ENCODE measurements at places on chromosomes 7 and 10. TPM values are rescaled to one million over a fixed set of nuclear protein-coding genes. Genes with fewer than 3 reads are reported as not detected.

GPR26 gene
- total RNA-seq = not detected

- no peaks in the 10 kb centered on the region for H3K36me3 ChIP-seq
- no peak for DNase-seq
- H3K27me3 ChIP-seq = peaks cover 5% of the 10 kb centered on the region
These were observed 215.1 kb downstream of the FOXP2 start for GRCh38 chr7:114629762-114630161.

- no peak for DNase-seq
- H3K27ac ChIP-seq = no peak overlapping the region
- peaks cover 24% of the 10 kb centered on the region for H3K4me1 ChIP-seq
- H3K4me3 ChIP-seq = no peak overlapping the region
- no peaks in the 10 kb centered on the region for H3K36me3 ChIP-seq
- H3K27me3 ChIP-seq = peaks cover 4% of the 10 kb centered on the region
These were observed 2.8 kb downstream of the STK32C start for GRCh38 chr10:132304756-132305509.

GRCh38 chr7:2301511-2301863, 12.8 kb downstream of the SNX8 start:
- no peak for DNase-seq
- no peak overlapping the region for H3K4me3 ChIP-seq
- H3K27me3 ChIP-seq = no peaks in the 10 kb centered on the region

ERVW-1 gene
- total RNA-seq = not detected

GRCh38 chr7:145795132-145795531, 321.5 kb upstream of the CNTNAP2 start:
- H3K36me3 ChIP-seq = no peaks in the 10 kb centered on the region
- no peaks in the 10 kb centered on the region for H3K27me3 ChIP-seq
- H3K4me1 ChIP-seq = no peaks in the 10 kb centered on the region
- DNase-seq = no peak
- no peak overlapping the region for H3K27ac ChIP-seq

- H3K27ac ChIP-seq = peak overlapping the region; percentile 96
- no peaks in the 10 kb centered on the region for H3K27me3 ChIP-seq
- peaks cover 1% of the 10 kb centered on the region for H3K36me3 ChIP-seq
- peak; percentile 71 for DNase-seq
These were observed 1.8 kb downstream of the ZMYND11 start for GRCh38 chr10:137031-137430.

FAM131B gene
- 3.1 TPM for total RNA-seq

- no peaks in the 10 kb centered on the region for H3K27me3 ChIP-seq
- H3K27ac ChIP-seq = peak overlapping the region; percentile 96
- peak overlapping the region; percentile 28 for H3K4me3 ChIP-seq
- DNase-seq = no peak
These were observed 135.8 kb downstream of the ARID5B start for GRCh38 chr10:62037166-62037831.

DNA sequence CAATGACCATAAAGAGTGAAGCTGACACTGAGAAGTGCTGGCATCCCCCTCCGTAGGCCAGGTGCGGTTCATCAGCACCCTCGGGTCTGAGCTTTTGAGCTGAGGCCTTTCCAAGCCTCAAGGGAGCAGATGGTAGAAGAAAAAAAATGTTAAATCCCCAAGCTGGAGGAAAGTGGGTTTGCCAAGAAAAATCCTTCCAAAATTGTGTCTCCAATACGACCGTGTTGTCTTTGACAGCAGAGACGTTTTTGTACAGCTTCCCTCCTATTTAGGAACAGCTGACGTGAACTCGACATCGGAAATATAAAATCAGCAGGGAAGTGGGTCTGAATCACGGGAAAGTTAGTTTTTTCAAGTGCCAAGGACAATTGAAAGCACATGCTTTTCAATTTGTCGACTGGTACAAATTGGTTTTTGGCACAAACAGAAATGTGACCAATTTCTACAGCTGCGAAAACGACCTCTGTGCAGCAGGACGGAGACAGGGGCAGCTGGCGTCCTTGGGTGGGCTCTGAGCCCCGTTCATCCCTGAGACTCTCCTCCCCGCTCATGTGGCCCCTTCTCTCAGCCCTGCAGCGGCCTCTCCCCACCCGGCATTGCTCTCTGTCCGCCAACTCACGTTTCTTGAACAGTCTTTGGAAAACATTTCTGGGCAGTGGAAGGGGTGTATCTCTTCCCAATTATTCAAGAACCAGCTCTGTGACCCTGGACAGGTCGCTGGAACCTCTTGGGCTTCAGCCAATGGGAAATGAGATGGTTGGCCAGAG, 89.9 kb downstream of the PAXIP1 start:
- H3K4me1 ChIP-seq = peaks cover 7% of the 10 kb centered on the region
- H3K27ac ChIP-seq = no peak overlapping the region
- no peak for DNase-seq

DNA sequence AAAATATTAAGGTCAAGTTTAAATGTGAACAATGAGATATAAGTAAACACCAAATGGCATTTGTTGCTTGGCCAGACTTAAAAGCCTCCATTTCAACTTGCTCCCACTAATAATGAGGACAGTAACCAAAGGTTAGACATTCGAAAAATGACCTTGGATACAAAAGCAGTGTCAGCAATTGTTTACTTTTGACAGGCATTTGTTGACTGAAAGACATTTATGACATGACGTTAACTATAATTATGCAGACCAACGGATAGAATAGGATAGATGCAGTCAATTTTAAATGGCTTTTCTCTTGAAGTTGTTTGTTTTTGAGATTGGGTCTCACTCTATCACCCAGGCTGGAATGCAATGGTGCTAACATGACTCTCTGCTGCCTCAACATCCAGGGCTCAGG, 6.3 kb upstream of the WNT16 start:
- no peak overlapping the region for H3K4me3 ChIP-seq
- no peaks in the 10 kb centered on the region for H3K4me1 ChIP-seq
- no peak overlapping the region for H3K27ac ChIP-seq
- peaks cover 54% of the 10 kb centered on the region for H3K27me3 ChIP-seq
- DNase-seq = no peak
- no peaks in the 10 kb centered on the region for H3K36me3 ChIP-seq

- no peak overlapping the region for H3K4me3 ChIP-seq
- H3K36me3 ChIP-seq = no peaks in the 10 kb centered on the region
- DNase-seq = no peak
- no peak overlapping the region for H3K27ac ChIP-seq
- no peaks in the 10 kb centered on the region for H3K4me1 ChIP-seq
- no peaks in the 10 kb centered on the region for H3K27me3 ChIP-seq
These were observed 30.1 kb upstream of the COMTD1 start for GRCh38 chr10:75265856-75266255.

DLX5 gene
- total RNA-seq = not detected

DNA sequence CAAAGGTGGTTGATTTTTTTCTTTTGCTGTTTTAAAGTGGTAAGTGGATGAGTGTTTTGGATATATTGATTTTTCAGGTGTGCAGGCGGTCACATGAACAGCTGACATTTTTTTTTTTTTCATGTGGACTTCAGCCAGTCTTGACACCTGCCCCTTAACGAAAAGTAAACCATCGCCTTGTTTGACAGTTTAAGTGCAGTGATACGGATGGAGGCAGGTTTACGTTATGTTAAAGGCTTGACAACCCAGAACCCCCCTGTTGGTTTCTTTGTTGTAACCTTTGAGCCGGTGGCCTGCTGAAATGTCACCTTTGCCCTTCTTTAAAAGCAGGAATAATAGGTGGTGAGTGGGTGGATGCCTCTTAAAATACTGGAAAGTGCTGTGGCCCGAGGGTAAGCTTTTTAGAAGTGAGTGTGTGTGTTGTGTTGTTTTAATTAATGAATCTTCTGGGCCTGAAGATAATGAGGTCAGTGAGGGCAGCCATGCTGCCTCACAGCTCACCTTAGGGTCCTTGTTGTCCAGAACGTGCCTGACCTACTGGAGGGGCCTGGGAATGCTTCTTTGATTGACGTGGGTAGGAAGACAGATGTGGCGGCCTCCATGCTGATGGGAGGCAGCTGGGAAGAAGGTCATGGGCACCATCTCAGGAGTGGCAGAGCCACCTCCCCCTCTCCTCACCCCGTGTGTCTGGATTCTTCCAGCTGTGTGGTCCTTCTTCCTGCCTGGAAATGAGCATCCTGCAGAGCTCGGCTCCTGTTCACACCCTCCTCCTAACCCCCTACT, 69.8 kb downstream of the TCF7L2 start:
- no peak overlapping the region for H3K4me3 ChIP-seq
- peaks cover 37% of the 10 kb centered on the region for H3K27me3 ChIP-seq
- no peaks in the 10 kb centered on the region for H3K36me3 ChIP-seq
- no peak overlapping the region for H3K27ac ChIP-seq
- no peaks in the 10 kb centered on the region for H3K4me1 ChIP-seq
- DNase-seq = no peak

DNA sequence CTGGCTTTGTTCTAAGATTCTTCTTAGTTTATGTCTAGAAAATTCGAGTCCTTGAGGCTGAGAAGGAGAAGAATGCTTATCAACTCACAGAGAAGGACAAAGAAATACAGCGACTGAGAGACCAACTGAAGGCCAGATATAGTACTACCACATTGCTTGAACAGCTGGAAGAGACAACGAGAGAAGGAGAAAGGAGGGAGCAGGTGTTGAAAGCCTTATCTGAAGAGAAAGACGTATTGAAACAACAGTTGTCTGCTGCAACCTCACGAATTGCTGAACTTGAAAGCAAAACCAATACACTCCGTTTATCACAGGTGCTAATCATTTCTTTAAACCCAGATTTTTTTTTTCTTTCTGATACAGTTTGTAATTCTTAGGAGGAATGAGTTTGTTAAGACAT, 6.7 kb downstream of the CEP55 start:
- DNase-seq = no peak
- peaks cover 42% of the 10 kb centered on the region for H3K36me3 ChIP-seq
- H3K4me1 ChIP-seq = peaks cover 57% of the 10 kb centered on the region
- no peaks in the 10 kb centered on the region for H3K27me3 ChIP-seq
- peak overlapping the region; percentile 77 for H3K27ac ChIP-seq

DNA sequence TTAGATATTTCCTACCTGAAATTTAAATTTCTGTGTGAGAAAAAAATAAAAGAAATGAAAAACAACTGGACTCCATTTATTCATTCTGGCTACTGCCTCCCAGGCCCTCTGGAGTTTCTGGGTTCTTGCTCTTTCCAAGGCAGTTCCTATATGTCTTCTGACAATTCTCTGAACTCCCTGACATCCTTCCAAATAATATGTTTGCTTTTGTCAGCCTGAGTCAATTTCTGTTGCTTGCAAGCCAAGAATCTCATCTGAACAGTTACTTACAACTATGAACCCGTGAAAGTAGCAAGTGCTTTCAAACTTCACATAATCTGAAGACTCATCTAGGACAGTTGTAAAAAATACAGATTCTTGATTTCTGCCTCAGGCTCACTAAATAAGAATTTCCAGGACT, 216.7 kb upstream of the NPVF start:
- no peak for DNase-seq
- no peaks in the 10 kb centered on the region for H3K27me3 ChIP-seq
- no peak overlapping the region for H3K27ac ChIP-seq
- H3K4me3 ChIP-seq = no peak overlapping the region

GRCh38 chr7:13851736-13852135, 137.7 kb downstream of the ETV1 start:
- no peaks in the 10 kb centered on the region for H3K27me3 ChIP-seq
- DNase-seq = no peak
- peaks cover 15% of the 10 kb centered on the region for H3K4me1 ChIP-seq
- no peak overlapping the region for H3K4me3 ChIP-seq

DNA sequence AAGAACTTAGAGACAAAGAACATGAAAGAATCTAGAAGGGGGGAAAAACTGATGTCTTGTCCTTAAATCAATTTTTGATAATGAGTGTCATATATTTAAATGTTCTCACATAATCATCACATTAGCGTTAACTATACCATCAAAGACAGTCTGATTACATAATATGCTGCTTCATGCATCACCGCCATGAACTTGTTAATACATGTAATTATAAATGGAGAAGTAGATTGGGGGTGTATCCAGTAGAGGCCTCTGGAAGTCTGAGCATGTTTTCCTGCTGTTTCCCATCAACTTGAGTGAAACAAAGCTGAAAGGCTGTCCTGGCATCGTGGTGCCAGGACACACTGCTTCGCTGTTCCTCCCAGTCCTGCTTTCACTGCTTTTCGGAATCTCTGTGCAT, 48.2 kb downstream of the PRLHR start:
- peaks cover 27% of the 10 kb centered on the region for H3K27me3 ChIP-seq
- H3K4me3 ChIP-seq = no peak overlapping the region
- no peak overlapping the region for H3K27ac ChIP-seq
- no peak for DNase-seq

CLDN4 gene
- total RNA-seq = 0.53 TPM

DNA sequence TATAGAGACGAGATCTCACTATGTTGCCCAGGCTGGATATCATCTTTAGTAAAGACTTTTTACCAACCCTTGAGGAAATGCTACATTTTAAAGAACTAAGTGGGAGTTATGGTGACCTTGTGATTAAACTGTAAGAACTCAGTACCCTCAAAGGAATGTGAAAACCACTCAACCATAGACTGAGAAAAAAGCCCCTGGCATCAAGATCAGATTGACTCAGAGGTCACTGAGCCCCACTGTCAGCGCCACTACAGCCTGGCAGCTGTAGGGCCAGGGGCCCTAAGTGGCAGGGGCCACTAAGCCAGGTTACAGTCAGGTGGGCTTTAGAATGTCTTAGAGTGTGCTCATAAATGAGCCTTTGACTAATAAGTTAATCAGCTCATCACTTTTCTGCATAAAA, 55.9 kb downstream of the APBB1IP start:
- H3K27me3 ChIP-seq = no peaks in the 10 kb centered on the region
- peaks cover 11% of the 10 kb centered on the region for H3K4me1 ChIP-seq
- H3K27ac ChIP-seq = peak overlapping the region; percentile 28
- peaks cover 30% of the 10 kb centered on the region for H3K36me3 ChIP-seq

- H3K27ac ChIP-seq = peak overlapping the region; percentile 64
- H3K4me3 ChIP-seq = peak overlapping the region; percentile 87
- no peaks in the 10 kb centered on the region for H3K36me3 ChIP-seq
- H3K27me3 ChIP-seq = peaks cover 9% of the 10 kb centered on the region
- peak; percentile 89 for DNase-seq
- H3K4me1 ChIP-seq = peaks cover 44% of the 10 kb centered on the region
These were observed 1.5 kb downstream of the STX1A start for GRCh38 chr7:73717991-73718405.

GRCh38 chr7:90424720-90425119, 21.5 kb downstream of the CLDN12 start:
- H3K27me3 ChIP-seq = peaks cover 8% of the 10 kb centered on the region
- H3K36me3 ChIP-seq = no peaks in the 10 kb centered on the region
- peak overlapping the region; percentile 79 for H3K27ac ChIP-seq

DNA sequence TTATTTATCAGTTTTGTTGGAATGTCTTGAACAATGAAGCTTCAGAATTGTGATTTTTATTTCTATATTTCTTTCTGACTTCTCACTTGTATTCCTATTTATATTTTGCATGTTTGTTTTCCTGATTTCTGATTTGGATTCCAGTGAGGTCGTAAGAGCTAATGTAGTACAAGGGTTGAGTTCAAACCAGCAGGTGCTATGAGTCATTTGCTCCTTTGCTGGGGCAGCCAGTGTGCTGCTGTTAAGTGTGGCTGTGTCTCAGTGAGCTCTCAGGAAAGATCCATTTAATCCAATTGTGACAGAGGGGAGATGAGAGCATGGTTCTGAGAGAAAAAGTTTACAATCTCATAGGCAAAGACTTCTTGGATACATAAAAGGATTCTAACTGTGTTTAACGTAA, 48.6 kb downstream of the MCU start:
- peaks cover 9% of the 10 kb centered on the region for H3K4me1 ChIP-seq
- H3K27ac ChIP-seq = no peak overlapping the region
- H3K4me3 ChIP-seq = no peak overlapping the region
- no peaks in the 10 kb centered on the region for H3K27me3 ChIP-seq

All from activated T-cell treated with anti-CD3 and anti-CD28 coated beads, Interleukin-2, amount 50 U/mL, for 72 hours (primary cell).